Gastrocnemius medialis (tissue), 4 donors: ENCODE measurements at places on chromosomes 11 and 22. TPM values are rescaled to one million over a fixed set of nuclear protein-coding genes. Genes with fewer than 3 reads are reported as not detected.

The SSTR3 gene
- total RNA-seq, result not detected

DNA sequence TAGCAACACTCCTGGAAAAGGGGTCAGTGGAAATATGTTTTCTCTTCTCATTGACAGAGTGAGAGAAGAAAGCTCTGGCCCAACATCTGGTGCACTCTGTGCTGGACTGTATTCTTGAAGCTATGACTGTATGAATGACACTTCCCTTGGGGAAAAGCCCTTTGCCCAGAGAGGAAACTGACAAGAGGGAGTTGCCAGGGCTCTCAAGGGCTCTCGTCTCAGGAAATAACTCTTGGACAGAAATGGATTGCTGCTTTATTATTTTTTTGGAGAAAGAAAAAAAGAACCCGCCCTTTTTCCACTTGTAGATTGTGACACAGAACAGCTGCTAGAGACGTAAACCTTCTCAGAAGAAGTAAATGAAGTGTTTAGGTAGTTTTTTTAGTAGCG, 11.4 kb downstream of the ETS1 start:
- DNase-seq, result no peak
- no peaks in the 10 kb centered on the region for H3K27me3 ChIP-seq
- no peak overlapping the region for H3K4me3 ChIP-seq

- H3K4me3 ChIP-seq, result no peak overlapping the region
- DNase-seq, result no peak
- H3K4me1 ChIP-seq, result peaks cover 17% of the 10 kb centered on the region
- H3K27ac ChIP-seq, result no peak overlapping the region
Observed at GRCh38 chr11:10844796-10845195, 13.1 kb downstream of the ZBED5 start.

- no peak for DNase-seq
- H3K4me1 ChIP-seq, result no peaks in the 10 kb centered on the region
- no peak overlapping the region for H3K27ac ChIP-seq
- no peak overlapping the region for H3K4me3 ChIP-seq
- no peaks in the 10 kb centered on the region for H3K27me3 ChIP-seq
- no peaks in the 10 kb centered on the region for H3K36me3 ChIP-seq
Observed at GRCh38 chr11:72534371-72535193, 100.3 kb upstream of the CLPB start.

DNA sequence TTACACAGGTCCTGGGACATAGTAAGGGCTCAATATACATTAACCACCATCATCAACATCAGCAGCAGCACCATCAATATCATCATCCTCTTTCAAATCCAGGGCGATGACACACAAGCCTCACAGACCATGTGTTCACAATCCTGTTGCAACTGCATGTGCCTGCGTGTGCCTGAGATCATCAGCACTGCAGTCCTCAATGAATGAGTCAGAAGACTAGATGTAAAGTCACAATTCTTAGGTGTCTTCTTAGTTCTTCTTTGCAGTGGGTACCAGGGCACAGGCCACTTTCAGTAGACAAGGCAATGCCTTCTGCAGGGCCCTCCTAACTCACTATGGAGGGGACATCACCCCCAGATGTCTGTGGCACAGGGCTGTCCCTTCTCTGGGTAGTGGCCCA, 111.1 kb downstream of the MYO18B start:
- DNase-seq, result no peak
- peaks cover 51% of the 10 kb centered on the region for H3K36me3 ChIP-seq
- no peaks in the 10 kb centered on the region for H3K4me1 ChIP-seq
- peak overlapping the region; percentile 75 for H3K27ac ChIP-seq
- H3K27me3 ChIP-seq, result no peaks in the 10 kb centered on the region

DNA sequence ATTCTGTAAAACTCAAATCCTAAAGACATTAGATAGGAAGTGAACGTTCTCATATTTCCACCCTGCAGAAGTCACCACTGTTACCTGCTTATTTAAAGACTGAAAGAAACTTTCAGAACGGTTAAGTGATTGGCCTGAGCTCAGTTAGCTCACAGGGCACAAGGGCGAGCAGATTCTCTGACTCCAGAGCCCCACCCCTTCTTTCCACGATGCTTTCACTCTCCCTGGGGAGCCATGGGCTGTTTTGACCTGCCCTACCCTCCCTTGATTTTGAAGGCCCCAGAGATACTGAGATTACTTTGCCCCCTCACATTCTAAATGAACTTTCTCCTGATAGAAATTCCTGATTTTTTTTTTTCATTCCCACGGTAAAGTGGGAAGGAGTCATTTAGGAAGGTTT, 33.9 kb downstream of the ARHGAP1 start:
- peaks cover 17% of the 10 kb centered on the region for H3K4me1 ChIP-seq
- DNase-seq, result no peak
- peak overlapping the region; percentile 64 for H3K27ac ChIP-seq

GRCh38 chr11:35587972-35588371, 30.3 kb upstream of the FJX1 start:
- H3K4me3 ChIP-seq, result no peak overlapping the region
- no peaks in the 10 kb centered on the region for H3K4me1 ChIP-seq
- H3K27me3 ChIP-seq, result no peaks in the 10 kb centered on the region

The FTH1 gene
- 1,833 TPM for total RNA-seq

DNA sequence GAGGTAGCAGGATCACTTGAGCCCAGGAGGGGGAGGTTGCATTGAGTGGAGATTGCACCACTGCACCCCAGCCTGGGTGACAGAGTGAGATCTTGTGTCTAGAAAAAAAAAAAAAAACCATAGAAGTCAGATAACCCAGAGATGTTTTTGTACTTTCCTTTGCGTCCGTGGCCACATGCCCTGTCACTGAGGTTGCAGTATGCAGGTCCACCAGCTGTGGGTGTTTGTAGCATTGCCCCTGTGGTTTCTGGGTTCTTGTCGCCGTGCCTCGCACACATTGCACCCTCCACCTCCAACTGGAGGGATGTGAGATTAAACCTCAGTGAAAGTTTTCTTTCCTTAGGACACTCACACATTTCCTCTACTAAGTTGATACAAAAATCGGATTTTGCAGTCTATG, 70.3 kb downstream of the TNRC6B start:
- H3K4me3 ChIP-seq, result no peak overlapping the region
- no peak overlapping the region for H3K27ac ChIP-seq
- DNase-seq, result no peak
- no peaks in the 10 kb centered on the region for H3K4me1 ChIP-seq
- no peaks in the 10 kb centered on the region for H3K27me3 ChIP-seq
- no peaks in the 10 kb centered on the region for H3K36me3 ChIP-seq

DNA sequence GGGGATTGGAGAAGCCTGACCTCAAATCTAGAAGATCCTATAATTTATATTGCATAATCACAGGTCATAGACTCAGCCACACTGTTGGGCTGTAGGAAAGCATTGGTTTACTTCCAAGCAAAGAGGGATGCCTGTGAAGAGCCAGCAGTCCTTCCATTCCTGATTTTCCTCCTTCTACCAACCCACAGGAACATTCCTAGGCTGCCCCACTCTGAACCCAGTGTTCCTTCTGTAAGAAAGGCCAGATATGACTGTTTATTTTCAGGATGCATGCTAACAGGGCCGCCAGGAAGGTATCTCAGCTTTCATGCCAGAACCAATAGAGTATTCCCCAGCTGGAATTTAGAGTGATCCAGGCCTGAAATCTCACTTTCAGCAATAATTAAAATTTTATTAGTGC, 197.1 kb downstream of the ETS1 start:
- no peak for DNase-seq
- H3K27me3 ChIP-seq, result no peaks in the 10 kb centered on the region
- H3K27ac ChIP-seq, result no peak overlapping the region
- H3K36me3 ChIP-seq, result no peaks in the 10 kb centered on the region

The TNNT3 gene
- total RNA-seq, result 1,260 TPM

DNA sequence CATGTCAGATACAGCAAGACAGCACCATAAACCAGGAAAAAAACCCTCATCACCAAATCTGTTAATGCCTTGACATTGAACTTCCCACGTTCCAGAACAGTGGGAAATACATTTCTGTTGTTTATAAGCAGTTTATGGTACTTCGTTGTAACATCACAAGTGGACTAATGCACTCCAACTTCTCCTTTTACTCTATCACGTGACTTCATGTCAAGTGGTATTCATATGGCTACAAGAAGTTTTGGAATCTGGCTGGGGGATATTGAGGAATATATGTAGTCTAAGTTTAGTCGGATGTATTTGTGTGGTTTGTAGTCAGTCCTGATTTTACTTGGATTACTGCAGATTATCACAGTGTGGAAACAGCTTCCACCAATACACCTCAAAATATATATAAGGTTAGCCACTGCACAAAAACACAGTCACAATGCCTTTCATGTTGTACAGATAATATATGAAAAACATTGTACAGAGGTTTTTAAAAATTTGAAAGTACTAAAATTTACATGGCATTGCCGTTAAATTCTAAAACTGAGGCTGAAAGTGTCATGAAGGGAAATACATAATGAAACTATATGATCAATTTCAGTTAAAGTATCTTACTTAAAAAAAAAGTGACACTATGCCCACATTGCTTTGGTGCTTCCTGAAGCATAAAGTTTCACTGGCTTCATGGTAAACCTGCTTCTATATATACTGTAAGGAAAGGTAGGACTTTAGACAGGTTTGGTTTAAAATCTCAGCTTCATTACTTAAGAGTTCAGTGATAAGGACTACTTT, 134.1 kb downstream of the CASP12 start:
- H3K27me3 ChIP-seq, result no peaks in the 10 kb centered on the region
- H3K4me3 ChIP-seq, result no peak overlapping the region
- DNase-seq, result no peak
- H3K4me1 ChIP-seq, result no peaks in the 10 kb centered on the region
- H3K36me3 ChIP-seq, result no peaks in the 10 kb centered on the region

The TMPRSS6 gene
- 0.10 TPM for total RNA-seq

DNA sequence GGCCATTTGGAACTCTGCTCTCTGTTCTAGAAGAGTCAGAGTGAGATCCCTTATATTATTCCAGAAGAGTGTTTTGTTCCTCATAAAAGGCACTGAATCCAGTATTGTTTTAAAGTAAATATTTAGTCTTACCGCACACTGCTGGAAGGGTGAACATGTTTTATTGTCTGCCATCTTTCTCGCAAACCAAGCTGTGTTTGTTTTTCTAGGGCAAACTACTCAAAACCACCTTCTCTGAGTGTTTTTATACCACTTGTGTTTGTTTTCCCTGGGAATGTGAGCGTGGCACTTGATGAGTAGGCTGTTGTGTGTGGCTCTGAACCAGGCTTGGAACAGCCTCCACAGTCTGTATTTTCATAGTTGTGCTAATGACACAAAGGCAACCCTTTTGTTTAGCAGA, 89.8 kb downstream of the DBX1 start:
- no peak overlapping the region for H3K27ac ChIP-seq
- no peaks in the 10 kb centered on the region for H3K4me1 ChIP-seq
- H3K36me3 ChIP-seq, result no peaks in the 10 kb centered on the region
- H3K27me3 ChIP-seq, result no peaks in the 10 kb centered on the region
- no peak for DNase-seq

GRCh38 chr11:75809991-75810390, 5.0 kb upstream of the UVRAG start:
- no peaks in the 10 kb centered on the region for H3K36me3 ChIP-seq
- no peak for DNase-seq

GRCh38 chr11:22199243-22199642, 6.4 kb downstream of the ANO5 start:
- no peak for DNase-seq
- no peaks in the 10 kb centered on the region for H3K27me3 ChIP-seq

- peak overlapping the region; percentile 52 for H3K27ac ChIP-seq
- H3K27me3 ChIP-seq, result no peaks in the 10 kb centered on the region
- H3K4me1 ChIP-seq, result peaks cover 17% of the 10 kb centered on the region
- no peak for DNase-seq
- no peaks in the 10 kb centered on the region for H3K36me3 ChIP-seq
- no peak overlapping the region for H3K4me3 ChIP-seq
Observed at GRCh38 chr22:19798891-19799293, 38.3 kb downstream of the TBX1 start.

GRCh38 chr11:128520888-128521681, 66.3 kb downstream of the ETS1 start:
- peak overlapping the region; percentile 95 for H3K4me3 ChIP-seq
- no peaks in the 10 kb centered on the region for H3K27me3 ChIP-seq
- H3K4me1 ChIP-seq, result peaks cover 35% of the 10 kb centered on the region
- no peaks in the 10 kb centered on the region for H3K36me3 ChIP-seq
